Chondrocyte (in vitro differentiated cells): ENCODE measurements at places on chromosomes 6 and 20. TPM values are rescaled to one million over a fixed set of nuclear protein-coding genes. Genes with fewer than 3 reads are reported as not detected.

GRCh38 chr6:85662251-85662650 is 19.6 kb upstream of the SYNCRIP start:
- no peak for DNase-seq

- DNase-seq: peak; percentile 43
Observed at GRCh38 chr6:170074435-170074834, 216.4 kb downstream of the DLL1 start.

GRCh38 chr6:166911248-166911677 is 45.1 kb downstream of the RNASET2 start:
- DNase-seq: no peak

GRCh38 chr6:44176130-44176761 is 17.6 kb downstream of the CAPN11 start:
- no peak for DNase-seq

- no peak for DNase-seq
Observed at GRCh38 chr20:4533368-4534133, 188.2 kb upstream of the PRND start.

- DNase-seq: no peak
Observed at GRCh38 chr20:12166053-12166717, 248.5 kb downstream of the BTBD3 start.

GRCh38 chr20:21031666-21032065 is 74.5 kb downstream of the LINC00237 start:
- no peak for DNase-seq

DNA sequence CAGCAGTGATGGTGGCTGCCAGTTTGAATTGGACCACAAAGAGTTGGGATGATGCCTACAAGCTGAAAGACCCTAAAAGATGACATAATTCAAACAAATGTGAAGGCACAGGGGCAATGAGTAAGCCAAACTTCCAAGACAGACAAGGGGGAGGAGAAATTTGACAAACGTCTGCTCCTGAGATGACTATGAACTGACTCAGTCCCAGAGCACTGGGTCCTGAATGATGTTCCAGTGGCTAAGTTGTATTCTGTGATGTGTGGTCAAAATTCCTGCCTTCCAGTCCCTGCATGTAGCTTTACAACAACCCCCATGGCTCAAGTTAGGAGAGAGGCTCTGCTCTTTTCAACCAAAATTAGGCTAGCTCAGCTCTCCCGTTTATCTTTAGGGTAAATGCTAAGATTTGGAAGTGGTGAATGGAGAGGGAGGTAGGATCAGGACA is 86.1 kb upstream of the SIRPA start:
- DNase-seq: no peak

Gene SNAP91
- total RNA-seq: 0.15 to 0.23 TPM (median 0.20 TPM) in 3 replicates

Gene PRSS35
- 61.6 to 200 TPM (median 197 TPM) in 3 replicates for total RNA-seq

- no peak for DNase-seq
Observed at GRCh38 chr6:155171747-155172449, 91.9 kb upstream of the CLDN20 start.

Gene EFCAB8
- total RNA-seq: 0.32 to 0.67 TPM (median 0.51 TPM) in 3 replicates

Gene VWA7
- total RNA-seq: 0.15 to 0.62 TPM (median 0.17 TPM) in 3 replicates

DNA sequence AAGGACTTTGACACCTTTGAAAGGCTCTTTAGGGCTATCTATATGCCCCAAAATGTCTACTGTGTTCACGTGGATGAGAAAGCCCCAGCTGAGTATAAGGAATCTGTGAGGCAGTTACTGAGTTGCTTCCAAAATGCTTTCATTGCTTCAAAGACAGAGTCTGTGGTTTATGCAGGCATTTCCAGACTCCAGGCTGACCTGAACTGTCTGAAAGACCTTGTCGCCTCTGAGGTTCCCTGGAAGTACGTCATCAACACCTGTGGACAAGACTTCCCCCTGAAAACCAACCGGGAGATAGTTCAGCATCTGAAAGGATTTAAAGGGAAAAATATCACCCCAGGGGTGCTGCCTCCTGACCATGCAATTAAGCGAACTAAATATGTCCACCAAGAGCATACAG is 65.2 kb downstream of the GCNT2 start:
- DNase-seq: no peak

DNA sequence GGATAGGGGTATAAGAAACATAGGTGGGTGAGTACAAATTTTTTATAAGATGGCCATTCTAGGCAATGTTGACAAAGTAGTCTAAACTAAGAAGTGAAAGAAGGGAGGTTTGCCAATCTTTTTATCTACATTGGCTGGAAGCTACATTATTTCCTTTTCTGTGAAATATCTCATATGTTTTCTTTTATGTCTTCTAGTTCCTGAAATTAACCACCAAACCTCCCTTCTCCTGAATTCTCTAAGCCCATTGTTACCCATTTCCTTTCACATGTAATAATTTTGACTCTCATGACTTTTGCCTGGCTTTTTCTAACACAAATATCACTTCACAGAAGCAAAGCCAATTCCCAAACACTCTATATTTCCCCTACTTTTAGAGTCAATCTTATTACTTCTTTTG is 496.2 kb upstream of the JAG1 start:
- no peak for DNase-seq

GRCh38 chr6:73854998-73855718 is 159.2 kb downstream of the CD109 start:
- DNase-seq: no peak

GRCh38 chr6:24157886-24158285 is 31.9 kb downstream of the NRSN1 start:
- DNase-seq: no peak

GRCh38 chr20:25297141-25297905 is 49.4 kb downstream of the PYGB start:
- DNase-seq: no peak

Gene IL17F
- total RNA-seq: not detected in 3 replicates

GRCh38 chr6:159017757-159018559 is 18.0 kb upstream of the RSPH3 start:
- DNase-seq: no peak

Gene ALDH5A1
- total RNA-seq: 7.2 to 7.4 TPM (median 7.4 TPM) in 3 replicates

DNA sequence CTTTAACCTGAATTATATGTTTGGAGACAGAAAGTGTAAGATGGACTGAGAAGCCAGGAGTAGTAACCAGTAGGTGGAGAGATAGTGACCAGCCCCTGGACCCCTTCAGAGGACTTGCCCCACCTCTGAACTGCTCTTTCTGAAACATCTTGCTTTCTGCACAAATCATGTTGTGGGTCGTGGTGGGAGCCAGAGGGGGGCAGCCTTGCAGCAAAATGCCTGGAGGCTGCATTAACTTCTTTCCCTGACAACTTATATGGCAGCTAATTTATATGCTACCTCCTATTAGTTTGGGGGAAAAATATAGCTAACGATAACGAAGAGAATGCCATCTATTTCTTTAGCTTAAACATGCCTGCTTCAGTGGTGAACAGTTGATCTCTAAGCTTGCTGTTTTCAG is 859.8 kb downstream of the MAFB start:
- DNase-seq: no peak

- DNase-seq: no peak
Observed at GRCh38 chr20:56629464-56630085, 469 bp downstream of the TFAP2C start.

- DNase-seq: no peak
Observed at GRCh38 chr6:158321960-158322359, 9.7 kb downstream of the TULP4 start.

Gene CCR6
- not detected in 3 replicates for total RNA-seq

Gene MUC21
- not detected in 3 replicates for total RNA-seq

- no peak for DNase-seq
Observed at GRCh38 chr20:576156-576555, 32.6 kb upstream of the CSNK2A1 start.

Gene BACH2
- 7.8 to 10.5 TPM (median 8.3 TPM) in 3 replicates for total RNA-seq

DNA sequence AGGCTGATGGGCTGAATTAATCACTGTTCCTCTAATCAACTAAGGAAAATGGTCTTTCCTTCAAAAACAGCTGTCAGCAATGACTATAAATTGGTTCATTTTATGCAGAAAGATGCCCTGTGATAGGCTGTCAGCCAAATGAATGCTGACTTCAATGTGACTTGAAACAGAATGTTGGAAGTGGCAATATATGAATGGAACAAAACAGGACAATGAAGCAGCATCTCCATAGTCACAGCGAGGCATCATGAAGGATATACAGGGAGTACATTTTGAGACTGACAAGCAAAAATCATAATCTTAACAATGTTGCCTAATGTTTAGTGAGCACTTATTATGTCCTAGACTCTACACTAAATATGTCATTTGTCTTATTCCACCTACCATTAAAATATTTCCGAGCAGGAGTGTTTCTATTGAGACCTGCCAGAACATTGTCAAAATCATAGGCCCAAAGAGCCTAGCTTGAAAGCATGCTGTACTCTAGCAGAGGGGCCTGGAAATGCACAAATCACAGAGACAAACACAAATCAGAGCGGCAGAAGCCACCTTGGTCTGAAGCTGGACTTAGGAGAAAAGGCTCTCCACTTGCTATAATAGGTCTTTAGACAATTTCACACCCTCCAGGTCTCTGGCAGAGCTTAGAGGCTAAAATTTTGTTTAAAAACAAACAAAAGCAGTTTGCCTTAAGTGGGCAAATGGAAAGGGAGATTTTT is 63.3 kb downstream of the FAM50B start:
- DNase-seq: no peak

Gene SIGLEC1
- 0.08 TPM in 1 of 3 replicates, not detected in the others for total RNA-seq
